Urothelium cell line (cell line): ENCODE measurements at places on chromosomes 4 and X.

DNA sequence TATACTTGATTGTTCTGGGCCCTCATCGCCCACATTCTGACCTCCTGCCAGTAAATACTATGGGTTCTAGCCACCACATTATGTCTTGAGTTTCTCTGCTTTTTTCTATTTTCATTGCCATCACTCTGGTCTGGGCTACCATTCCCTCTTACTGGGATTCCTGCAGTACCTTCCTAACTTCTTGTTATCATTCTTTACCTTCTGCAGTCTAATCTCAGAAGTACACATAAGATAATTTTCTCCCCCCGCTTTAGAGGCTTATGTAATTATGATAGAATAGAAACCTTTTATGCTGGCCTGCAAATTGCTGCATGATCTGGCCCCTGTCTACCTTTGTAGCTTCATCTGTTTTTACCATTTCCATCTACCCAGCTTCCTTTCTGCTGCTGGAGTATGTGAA, 19.2 kb downstream of the STIM2 start:
- DNase-seq, result no peak

DNA sequence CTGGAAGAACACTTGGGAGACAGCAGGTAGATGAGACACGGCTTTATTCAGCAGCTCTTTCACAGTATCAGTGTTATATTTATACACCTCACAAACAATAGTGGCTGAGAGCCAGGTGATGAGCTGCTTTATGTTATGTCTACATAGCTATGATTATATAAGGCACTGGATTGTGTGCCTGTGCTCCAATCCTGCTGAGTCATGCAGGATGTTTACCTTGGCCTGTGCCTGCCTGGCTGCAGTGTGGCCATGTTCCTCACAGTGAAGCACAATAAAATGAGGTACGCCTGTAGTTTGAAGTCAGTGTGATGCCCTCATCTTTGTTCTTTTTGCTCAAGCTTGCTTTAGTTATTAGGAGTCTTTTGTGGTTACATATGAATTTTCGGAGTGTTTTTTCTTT, 31.3 kb downstream of the CXCL13 start:
- DNase-seq, result peak; percentile 70

DNA sequence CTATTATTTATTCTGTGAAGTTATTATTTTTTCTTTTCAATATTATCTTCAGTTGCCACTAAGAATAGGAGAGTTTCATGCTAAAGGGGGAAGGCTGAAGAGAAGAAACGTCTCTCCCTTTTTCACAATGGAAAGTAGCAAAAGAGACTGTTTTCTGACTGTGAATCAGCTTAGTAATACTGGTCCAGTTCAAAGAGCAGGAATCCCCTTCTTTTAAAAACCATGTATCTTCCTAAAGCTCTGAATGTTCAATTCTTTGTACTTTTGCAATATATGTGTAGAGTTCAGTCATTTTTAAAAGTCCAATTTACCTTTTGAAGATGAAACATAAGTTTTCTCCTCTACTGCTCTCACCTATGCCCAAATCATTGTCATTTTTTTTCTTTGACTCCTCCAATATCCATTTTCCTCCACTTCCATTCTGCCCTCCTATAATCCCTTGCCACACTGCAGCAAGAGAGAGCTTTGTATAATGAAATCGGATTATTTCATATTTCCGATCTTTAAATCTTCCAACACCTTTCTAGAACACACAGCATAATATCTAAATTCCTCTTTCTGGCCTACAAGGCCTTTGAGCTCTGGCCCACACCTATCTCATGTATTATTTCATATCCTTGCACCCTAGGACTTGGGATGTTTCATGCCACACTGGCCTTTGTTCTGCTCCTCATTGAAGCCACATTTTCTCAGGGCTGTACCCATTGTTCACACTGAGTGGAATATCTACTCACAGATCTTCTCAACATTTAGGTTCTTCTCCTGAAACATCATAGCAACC, 195.3 kb downstream of the CAMK2D start:
- DNase-seq, result no peak

- DNase-seq, result no peak
Observed at GRCh38 chr4:26056406-26056805, 142.4 kb downstream of the SMIM20 start.

- no peak for DNase-seq
Observed at GRCh38 chrX:34903316-34903715, 39.3 kb upstream of the FAM47B start.

DNA sequence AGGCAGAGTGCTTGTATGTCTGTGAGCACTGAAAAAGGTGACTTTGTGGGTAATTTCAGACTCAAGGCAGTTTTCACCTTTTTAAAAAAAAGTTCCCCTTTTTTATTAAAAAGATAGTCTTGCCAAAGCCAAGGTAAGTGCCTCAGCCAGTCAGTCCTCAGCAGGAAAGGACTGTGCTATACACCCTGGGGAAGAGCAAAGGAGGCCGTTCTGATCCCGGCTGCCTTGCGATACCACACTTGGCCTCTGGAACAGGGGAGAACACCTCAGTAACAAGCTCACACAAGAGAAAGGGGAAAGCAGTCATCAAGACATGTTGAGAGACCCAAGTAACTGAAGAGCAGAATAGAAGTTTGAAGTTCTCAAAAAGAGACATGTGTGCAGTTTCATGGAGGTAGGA, 541.7 kb downstream of the BCOR start:
- no peak for DNase-seq

DNA sequence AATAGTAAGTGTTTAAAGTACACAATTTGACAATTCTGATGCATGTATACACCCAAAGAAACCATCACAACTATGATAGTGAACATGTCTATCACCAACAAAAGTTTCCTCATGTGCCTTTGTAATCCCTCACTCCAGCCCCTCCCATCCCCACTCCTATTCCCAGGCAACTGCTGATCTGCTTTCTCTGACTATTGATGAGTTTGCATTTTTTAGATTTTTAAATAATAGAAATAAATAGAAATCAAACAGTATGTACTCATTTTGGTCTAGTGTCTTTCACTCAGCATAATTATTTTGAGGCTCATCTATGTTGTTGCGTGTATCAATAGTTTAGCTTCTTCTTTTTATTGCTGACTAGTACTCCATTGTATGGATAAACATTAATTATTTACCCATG, 5.3 kb upstream of the RPS4X start:
- DNase-seq, result no peak

DNA sequence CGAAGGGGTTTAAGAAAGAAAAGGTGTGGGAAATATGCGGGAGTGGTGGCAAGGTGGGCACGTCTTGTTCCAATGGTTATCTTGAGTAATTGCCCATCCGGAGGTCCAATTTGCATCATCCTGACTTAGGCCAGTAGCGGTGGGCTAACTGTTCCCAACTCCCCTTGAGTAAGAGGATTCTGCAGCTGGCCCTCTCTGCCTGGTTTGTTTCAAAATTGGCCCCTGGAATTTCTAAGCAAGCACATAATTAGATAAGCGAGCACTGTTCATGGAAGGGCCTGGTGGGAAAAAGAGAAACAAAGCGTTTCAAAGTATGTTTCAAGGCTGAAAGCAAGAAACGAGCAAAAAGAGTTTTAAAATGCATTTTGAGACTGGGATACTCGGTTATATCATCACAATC, 198.2 kb downstream of the CEP135 start:
- no peak for DNase-seq

GRCh38 chr4:116401293-116401692, 684.1 kb downstream of the TRAM1L1 start:
- no peak for DNase-seq
